ENCODE measurements at places on chromosomes 11 and 22.

GRCh38 chr11:118215262-118215661 is 9.5 kb downstream of the JAML start:
- DNase-seq: no peak

DNA sequence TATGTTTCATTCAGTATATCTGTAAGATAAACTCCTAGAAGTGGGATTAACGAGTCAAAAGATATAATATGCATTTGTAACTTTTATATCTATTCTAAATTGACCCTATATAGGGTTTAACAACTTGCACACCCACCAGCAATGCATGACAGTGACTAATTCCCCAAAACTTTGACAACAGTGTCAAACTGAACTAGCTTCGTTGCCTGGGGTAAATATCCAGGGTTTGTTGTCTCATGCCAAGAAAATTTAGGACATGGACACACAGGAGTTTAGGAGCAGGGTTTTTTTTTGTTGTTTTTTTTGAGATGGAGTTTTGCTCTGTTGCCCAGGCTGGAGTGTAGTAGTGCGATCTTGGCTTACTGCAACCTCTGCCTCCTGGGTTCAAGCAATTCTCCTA is 5.1 kb downstream of the SNU13 start:
- DNase-seq: no peak

GRCh38 chr11:91810871-91811270 is 413.7 kb upstream of the FAT3 start:
- no peak for DNase-seq

- DNase-seq: no peak
Measured at GRCh38 chr11:4982678-4983077, 12.0 kb upstream of the OR51L1 start.

DNA sequence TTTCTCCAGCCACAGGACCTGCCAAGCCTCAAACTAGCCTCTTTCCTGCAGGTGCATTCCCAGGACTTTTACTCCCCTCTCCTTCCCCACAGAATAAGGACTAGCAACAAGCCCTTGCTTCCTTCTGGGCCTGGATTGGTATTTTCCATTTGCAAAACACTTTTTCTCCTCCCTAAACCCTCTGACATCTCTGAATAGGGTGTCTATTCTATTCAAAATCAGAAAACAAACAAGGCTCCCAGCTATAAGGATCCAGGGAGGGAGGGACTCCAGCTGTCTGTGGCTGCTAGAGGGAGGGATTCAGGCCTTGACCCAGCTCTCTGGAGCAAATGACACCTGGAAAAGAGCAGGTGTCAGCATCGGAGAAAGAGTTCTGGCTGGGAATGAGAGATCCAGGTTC is 168.5 kb upstream of the BDNF start:
- DNase-seq: no peak

DNA sequence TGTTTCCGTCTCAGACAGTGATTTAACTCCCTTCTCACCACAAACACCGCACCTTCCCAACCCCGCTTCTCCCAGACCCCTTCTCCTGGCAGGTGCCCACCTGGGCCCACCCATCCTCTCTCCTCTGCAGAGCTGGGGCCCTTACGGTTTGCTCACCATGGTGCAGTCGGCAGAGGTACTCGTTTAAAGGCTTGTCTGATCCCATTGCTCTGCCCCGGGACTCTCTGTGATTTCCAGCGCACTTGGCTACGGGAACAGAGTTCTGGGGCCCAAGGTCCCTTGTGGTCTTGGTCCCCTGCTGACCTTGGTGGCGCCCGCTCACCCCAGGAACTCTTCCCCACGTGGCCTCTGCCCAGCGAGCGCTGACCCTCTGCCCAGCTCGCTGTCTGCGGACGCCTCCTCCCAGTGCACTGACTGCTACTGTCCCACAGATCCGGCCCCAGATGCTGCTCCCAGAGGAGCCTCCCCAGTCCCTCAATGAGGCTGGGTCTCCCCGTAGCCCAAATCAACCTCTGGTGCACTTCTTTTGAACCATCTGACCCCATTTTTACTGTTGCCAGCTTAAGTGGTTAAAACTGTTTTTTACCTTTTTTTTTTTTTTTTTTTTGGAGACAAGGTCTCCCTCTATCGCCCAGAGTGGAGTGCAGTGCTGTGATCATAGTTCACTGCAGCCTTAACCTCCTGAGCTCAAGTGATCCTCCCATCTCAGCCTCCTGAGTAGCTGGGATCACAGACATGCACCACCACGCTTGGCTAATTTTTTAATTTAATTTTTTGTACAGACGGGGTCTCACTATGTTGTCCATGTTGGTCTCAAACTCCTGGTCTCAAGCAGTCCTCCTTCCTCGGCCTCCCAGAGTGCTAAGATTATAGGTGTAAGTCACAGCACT is 21.3 kb upstream of the CTSD start:
- DNase-seq: no peak

GRCh38 chr11:23310276-23310675 is 450.0 kb upstream of the CCDC179 start:
- no peak for DNase-seq

DNA sequence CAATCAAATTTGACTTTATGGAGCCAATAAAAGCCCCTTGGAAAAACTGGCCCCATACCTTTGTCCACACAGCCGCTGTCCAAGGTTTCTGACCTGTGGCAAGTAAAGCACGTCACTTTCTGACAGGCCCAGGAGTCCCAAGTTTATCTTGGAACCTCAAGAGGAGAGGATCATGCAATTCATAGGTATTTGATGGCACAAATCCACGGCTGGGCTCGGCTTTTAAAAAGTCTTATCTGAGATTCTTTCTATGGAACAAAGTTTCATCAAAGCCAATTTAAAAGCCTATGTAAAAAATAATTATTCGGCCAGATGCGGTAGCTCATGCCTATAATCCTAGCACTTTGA is 13.6 kb downstream of the TMEM138 start:
- DNase-seq: no peak

DNA sequence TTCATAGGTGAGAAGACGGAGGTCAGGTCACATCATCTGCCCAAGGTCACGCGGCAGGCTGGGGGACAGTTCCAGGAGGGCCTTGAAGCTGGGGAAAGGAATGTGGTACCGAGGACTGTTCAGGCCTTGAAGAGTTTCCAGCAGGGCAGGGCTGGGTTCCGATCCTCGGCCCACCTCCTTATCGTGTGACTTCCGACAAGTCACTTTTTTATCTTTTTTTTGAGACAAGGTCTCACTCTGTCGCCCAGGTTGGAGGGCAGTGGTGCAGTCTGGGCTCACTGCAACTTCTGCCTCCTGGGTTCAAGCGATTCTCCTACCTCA is 623 bp downstream of the NDUFS8 start:
- DNase-seq: no peak

GRCh38 chr11:72799441-72799840 is 5.6 kb upstream of the STARD10 start:
- DNase-seq: no peak

GRCh38 chr11:44889266-44889665 is 61.4 kb downstream of the TP53I11 start:
- DNase-seq: no peak

DNA sequence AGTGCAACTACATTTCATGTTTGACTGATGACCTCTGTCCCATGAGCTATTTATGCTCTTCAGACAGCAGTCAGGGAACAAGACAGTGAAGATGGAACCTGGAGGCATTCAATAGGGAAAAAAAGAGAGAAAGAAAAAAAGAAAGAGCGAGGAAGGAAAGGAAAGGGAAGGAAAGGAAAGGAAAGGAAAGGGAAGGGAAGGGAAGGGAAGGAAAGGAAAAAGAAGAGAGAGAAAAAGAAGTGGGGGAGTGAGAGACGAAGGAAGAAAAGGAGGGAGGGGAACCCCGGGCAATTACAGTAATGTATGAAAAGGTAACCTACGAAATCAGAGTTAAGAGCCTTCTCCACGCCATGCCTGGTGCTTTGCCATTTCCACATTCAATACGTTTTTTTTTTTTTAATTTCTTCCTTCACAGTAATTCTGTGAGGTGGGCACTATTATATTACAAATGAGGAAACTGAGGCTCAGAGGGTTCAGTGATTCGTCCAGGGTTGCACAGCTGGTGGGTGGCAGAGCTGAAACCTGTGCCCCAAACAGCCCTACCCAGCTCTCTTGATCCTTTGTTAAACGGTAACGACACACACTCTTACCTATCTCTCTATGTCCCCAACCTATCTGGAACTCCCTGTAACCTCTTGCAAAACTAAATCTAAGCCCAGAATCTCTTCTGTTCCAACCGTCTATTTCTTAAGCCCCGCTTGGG is 39.3 kb downstream of the ETS1 start:
- DNase-seq: no peak

GRCh38 chr11:130852589-130852988 is 63.7 kb downstream of the SNX19 start:
- no peak for DNase-seq

- no peak for DNase-seq
Measured at GRCh38 chr11:11582011-11582701, 39.6 kb downstream of the GALNT18 start.

GRCh38 chr11:68956547-68957254 is 24.1 kb downstream of the MRGPRD start:
- DNase-seq: peak; percentile 11

DNA sequence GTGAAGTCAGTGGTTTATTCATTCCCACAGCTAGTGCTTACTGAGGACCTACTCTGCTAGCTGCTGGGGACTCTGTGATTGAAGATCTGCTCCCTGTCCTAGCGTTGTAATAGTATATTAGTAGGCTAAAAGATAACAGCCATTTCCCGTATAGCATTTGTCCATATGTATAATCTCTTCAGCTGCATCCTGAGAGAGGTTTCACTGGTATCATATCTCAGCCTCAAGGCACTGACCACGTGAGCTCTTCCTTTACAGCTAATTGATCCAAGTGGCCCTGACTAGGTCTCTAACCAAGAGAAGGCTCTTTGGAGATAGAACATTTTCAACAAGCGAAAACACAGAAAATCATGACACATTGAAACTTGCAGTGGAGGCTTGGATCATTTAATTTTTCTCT is 110.2 kb downstream of the APIP start:
- DNase-seq: no peak

DNA sequence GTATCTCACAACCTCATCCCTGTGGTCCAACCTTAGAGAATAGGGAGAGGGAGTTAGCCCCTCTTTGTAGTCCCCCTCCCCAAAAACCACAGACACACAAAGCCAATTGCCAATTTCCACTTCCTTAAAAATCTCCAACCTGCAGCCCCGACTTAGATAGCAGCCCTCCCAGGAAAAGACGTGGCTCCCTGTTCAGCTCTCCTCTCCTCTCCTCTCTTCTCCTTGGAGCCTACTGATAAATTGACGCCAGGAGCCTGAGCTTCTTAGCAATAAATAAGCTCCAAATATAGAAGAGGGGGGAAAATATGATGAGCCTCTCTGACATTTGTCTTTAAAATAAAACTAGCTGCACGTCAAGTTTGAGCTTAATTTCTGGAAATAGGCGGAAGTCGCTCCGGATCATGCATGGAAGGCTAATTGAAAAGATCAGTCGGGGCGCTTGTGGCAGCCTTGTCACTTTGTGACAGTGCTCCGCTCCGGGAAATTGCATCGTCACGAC is 7.3 kb downstream of the PAX6 start:
- no peak for DNase-seq

- DNase-seq: no peak
Measured at GRCh38 chr11:131792243-131792642, 421.8 kb downstream of the NTM start.

DNA sequence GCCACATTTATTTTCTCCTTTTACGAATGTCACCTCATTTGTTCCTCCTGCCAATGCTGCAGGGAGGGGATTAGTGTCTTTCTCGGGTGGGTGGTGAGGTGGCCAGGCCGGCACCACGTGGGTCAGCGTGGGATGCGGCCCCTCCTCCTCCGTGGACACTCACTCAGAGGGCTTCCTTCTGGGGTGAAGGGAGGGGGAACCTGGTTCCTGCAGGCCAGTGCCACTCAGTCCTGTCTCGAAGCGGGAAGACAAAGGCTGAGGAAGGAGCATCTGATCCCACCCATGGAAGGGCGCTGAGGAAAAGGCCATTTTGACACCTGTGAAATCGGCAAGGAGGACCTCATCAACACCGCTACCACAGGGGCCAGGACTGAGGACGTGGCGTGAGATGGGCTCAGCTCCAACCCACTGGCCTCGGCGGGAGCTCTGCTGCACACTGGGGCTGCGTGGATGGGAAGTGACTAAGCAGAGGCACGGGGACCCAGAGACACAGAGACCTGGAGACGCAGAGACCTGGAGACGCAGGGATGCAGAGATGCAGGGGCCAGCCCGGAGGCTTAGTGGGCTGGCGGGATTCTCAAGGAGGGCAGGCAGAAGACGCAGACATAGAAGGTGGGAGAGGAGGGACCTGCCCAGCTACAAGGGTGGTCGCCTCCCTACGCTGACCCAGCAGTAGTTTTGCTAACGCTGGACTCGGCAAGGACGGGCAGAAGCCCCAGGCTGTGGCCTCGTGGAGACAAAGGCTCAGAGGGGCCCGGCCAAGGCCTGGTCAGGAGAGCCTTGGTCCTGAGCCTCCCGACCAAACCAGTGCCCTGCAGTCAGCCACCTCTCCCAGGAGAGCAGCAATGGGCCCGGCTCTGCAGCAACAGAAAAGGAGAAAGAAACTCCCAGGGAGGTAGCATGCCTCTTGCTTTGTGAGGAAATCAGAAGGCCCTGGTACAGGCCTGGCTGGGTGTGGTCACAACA is 1071.2 kb downstream of the BRD1 start:
- no peak for DNase-seq

GRCh38 chr22:22371031-22371541 is 126.5 kb downstream of the VPREB1 start:
- no peak for DNase-seq

GRCh38 chr11:117303646-117304315 is 12.3 kb downstream of the BACE1 start:
- DNase-seq: no peak

- no peak for DNase-seq
Measured at GRCh38 chr11:32671051-32671450, 87.4 kb downstream of the EIF3M start.

DNA sequence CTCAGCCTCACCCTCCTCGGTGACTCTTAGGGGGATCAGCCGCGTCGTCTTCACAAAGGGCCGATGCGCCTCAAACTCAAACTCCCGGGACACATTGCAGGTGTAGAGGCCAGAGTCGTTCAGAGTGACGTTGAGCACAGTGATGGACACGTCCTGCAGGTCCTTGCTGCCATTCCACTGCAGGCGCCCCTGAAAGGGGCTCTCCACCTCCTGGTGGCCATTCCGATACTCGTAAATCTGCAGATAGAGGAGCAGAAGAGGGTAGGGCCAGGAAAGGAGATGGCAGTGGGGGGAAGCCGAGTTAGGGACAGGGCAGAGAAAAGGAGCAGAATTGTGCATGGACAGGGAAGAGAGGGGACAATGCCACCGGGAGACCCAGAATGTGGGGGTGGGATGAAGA is 12.0 kb downstream of the SCN3B start:
- DNase-seq: no peak

DNA sequence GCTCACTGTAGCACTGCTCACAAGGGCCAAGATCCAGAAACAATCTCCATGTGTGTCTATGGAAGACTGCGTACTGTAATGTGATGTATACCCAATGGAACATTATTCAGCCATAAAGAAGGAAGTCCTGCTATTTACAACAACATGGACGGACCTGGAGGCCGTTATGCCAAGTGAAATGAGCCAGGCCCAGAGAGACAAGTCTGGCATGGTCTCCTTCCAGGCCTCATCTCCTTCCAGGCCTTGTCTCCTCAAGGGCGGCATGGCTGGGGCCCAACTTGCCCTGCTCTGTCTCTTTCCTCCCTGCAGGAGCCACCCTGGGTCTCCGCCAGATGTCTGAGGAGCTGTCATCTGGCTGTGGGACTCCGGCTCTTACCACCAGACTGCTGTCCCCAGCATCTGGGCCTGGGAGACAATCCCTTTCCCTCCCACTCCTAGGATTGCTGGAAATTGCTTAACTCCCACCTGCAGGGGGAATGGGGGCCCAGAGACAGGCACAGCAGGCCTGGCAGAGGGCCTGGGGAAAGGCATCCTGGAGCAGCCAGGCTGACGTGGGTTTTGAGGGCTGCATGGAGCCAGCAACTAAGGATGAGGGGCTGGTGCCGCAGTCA is 1326.6 kb downstream of the TBC1D22A start:
- DNase-seq: no peak

Measured in 8988T (cell line).